Inflammatory macrophage (primary cell): ENCODE measurements at places on chromosomes 1 and 21.

DNA sequence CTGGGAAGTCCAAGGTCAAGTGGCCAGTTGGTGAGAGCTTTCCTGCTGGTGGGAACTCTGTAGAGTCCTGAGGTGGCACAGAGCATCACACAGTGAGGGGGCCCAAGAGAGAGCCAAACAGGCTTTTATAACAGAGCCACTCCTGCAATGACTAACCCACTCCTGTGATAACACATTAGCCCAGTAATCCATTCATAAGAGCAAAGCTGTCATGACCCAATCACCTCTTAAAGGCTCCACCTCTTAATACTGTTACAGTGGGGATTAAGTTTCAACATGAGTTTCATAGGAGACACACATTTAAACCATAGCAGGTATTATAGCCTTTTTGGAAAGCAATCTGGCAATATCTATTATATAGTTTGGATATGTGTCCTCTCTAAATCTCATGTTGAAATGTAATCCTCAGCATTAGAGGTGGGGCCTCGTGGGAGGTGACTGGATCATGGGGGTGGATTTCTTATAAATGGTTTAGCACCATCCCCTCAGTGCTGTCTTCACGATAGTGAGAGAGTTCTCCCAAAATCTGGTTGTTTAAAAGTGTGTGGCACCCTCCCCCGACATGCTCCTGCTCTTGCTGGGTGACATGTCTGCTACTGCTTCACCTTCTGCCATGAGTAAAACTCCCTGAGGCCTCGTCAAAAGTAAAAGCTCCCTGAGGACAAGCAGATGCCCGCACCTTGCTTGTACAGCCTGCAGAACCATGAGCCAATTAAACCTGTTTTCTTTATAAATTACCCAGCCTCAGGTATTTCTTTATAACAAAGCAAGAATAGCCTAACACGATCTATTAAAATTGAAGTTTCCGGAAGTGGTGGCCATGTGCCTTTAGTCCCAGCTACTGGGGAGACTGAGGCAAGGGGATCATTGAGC lies 64.5 kb downstream of the CD58 start:
- no peak for DNase-seq

DNA sequence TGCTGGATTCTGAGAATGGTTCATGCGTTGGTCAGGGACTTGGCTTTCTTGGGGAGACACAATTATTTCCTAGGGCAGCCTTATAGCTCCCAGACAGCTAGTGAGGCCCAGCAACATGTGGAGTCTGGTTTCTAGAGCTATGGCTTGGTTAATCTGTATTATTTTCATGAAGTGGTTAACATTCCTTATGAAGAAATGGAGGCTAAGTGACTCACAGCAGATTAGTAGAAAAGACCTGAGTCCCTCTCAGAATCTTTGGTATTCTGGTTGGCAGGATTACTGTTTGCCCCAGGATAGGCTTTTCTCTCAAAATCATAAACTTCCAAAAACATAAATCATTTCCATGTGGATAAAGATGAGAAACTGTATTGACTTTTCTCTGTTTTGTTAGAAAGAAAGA lies 42.3 kb downstream of the DUSP10 start:
- no peak for DNase-seq

DNA sequence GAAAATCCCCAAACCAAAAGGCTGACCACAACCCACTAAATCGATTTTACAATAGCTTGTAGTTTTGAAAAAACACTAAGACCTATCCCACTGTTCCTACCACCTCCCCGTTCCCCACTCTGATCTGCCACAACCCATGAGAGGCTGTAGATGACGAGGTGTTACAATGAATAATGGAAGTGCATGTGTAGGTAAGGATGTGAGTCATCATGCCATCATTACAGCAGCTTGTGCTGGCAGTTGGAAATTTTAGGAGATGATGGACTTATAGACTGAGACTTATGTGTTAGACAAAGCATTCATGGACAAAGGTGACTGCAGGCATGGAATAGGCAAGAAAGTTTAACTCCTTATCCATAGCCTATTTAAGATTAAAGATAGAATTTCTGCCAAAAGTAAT lies 184.7 kb upstream of the CACYBP start:
- DNase-seq, result no peak

GRCh38 chr1:61951731-61952580 lies 209.7 kb downstream of the PATJ start:
- DNase-seq, result no peak

GRCh38 chr1:228198977-228199590 lies 8.8 kb upstream of the OBSCN start:
- DNase-seq, result no peak

DNA sequence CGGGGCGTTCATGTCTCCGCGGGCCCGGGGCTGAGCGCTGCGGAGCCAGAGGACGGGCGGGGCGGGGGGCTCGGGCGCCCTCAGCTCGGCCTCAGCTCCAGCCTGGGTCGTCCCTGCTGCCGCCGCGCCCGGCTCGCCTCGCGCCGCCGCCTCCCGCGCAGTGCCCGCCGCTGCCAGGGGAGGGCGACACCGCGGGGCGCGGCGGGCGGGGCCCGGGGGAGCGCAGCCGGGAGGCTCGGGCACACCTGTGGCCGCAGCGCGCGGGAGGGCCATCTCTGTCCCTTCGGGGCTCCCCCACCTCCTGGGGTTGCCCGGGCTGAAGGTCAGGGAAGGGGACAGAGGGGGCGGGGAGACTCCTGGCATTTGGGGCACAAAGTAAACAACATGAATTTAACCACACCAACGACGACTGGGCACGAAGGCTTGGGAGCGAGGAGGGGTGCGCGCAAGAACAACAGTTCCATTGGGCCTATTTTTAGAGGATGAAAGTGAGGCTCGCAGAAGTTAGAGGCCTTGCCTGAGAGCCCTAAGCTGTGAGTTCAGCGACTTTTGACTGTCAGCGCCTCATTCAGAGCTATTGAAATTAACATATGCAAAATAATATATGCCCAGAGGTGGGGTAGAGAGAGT lies at the start of gene FAM131C:
Gene FAM131C (minus strand): TSS at position 162 of the 630 bp plus-strand sequence. CDS start 209 bp downstream, outside the sequence.
- DNase-seq, result no peak

DNA sequence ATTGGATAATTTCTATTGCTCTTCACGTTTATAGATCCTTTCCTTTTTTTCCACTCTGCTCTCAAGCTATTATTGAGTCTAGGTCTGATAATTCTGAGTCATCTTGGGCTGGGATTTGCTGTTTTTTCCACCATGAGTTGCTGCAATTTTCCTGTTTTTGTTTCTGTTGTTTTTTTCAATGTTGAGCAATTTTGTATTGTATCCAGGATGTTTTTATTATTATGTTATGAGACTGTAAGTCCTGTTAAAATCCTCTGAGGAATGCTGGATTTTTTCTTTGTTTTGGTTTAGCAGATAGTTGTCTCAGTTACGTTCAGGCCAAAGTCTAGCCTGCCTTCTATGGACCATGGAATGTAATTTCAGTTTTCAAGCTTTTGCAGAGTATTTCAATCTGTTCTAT lies 13.0 kb upstream of the SLC35A3 start:
- no peak for DNase-seq

- DNase-seq, result no peak
Measured at GRCh38 chr21:26809745-26810144, 35.5 kb downstream of the ADAMTS1 start.

- DNase-seq, result no peak
Measured at GRCh38 chr21:38777015-38777414, 28.7 kb upstream of the ETS2 start.

DNA sequence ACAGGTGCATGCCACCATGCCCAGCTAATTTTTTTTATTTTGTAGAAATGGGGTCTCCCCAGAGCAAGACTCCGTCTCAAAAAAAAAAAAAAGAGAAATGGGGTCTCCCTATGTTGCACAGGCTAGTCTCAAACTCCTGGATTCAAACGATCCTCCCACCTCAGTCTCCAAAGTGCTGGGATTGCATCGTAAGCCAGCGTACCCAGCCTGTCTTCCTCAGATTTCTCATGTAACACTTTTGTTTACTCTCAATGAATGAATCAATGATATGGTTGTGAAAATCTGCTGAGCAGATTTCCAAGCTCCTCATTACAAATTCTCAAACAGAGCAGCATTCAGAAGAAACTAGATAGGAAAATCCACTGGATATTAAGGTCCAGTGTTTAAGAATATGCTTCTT lies 6.6 kb downstream of the CMPK1 start:
- no peak for DNase-seq

GRCh38 chr1:35369922-35370671 lies 101.6 kb downstream of the ZMYM4 start:
- DNase-seq, result no peak

- DNase-seq, result no peak
Measured at GRCh38 chr1:196043268-196043667, 565.0 kb downstream of the KCNT2 start.

GRCh38 chr1:164380893-164381292 lies 178.1 kb upstream of the PBX1 start:
- no peak for DNase-seq

- DNase-seq, result peak; percentile 7
Measured at GRCh38 chr21:37865156-37865555, 51.1 kb downstream of the KCNJ6 start.

GRCh38 chr1:62528015-62528414 lies 69.3 kb upstream of the ANGPTL3 start:
- peak; percentile 32 for DNase-seq

DNA sequence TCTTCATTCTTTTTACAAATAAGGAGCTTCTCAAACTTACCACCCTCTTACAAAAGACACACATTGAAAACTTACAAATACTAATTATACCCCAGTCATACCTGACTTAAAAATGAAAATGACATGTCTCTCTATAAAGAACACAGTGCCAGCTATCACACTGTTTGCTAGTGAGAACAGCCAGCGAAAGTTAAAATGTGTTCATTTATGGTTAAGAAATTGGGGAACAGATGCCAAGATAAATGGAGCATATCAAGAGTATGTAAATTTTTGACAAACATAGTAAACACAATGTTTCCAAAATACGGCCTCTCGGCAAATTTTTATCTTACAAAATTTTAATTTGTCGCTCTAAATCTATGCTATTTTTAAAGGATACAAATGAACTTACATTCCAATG lies 1422.9 kb downstream of the KCNT2 start:
- no peak for DNase-seq
